ENCODE measurements at places on chromosomes 2 and 18.

DNA sequence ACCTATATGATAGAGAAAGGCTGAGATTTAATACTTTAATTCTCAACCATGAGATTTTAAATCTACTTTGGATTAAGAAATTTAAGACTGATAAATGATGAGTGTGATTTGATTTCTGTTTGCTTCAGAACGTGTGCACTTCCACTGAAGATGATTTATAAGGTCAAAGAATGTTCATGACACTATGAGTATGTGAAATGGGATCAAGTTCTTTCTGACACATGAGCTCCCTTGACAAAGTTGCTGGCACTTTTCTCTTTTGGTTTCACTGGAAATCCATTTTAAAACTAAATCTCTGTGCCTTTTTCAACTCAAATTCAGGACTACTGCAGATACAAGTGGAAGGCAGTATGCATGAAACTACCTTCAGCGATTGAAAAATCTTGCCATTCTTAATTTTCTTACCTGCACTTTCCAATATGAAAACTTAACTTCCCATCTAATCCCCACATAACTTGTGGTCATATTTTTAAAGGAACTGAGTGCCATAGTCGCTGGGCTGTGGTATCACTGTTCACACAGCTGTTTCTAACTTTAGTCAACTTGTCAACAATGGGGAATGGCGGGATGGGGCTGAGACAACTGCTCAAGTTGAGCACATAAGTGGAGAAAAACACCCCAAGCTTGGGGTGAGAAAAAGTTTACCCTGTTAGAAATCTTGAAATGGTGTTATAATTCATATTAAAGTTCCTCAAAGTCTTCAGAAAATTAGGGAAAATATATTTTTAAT, 51.8 kb upstream of the TTN start:
- DNase-seq = no peak

DNA sequence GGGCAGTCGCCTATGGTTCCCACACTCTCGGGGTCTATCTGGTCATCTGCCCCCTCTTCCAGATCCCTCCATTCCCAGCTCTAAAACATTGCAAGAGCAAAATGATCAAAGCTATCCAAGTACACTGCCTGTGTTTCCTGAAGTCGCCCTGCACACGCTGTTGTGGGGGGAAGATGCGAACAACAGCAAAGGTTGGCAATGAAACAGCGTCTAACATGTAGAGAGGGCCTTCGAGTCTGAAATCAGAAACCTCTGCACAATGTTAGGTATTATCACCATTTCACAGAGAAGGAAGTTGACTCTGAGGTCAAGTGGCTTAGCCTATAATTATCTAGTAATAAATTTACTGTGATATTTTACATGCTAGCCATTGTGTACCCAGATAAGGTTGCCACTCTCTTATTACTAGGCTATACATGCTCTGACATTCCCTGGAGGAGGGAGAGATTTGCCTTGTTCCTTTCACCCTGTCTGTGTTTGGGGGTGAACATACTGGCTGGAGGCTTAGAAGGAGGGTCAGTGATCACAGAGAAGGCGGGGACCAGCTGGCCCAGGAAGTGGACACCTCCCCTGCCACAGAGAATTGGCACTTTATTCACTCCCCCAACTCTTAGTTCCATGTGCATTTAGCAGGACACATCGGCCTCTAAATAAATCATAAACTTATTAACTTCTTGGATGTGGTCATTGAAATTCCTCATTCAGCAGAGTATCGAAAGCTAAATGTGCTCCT, 36.8 kb downstream of the KCTD1 start:
- no peak for DNase-seq

- no peak for DNase-seq
Measured at GRCh38 chr2:75616933-75617332, 29.6 kb upstream of the MRPL19 start.

GRCh38 chr2:200578778-200579177, 7.0 kb upstream of the AOX1 start:
- no peak for DNase-seq

DNA sequence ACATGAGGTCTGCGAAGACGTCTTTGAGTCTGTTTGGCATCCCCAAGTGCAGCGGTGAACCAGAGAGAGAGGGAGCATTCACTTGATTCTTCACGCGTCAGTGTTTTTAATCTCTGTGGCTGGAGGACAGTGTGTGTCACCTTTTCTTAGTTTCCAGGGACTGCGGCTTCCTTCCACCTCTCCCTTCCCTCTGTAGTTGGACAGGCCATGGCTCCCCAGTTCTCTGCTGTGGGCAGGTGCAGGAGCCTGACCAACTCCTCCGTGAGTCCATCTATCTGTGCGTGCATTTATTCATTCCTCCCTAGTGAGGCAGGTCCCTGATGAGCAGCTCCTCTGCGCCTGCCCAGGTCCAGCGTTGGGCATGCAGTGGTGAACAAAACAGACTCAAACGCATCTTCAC, 42.9 kb downstream of the AGAP1 start:
- no peak for DNase-seq

DNA sequence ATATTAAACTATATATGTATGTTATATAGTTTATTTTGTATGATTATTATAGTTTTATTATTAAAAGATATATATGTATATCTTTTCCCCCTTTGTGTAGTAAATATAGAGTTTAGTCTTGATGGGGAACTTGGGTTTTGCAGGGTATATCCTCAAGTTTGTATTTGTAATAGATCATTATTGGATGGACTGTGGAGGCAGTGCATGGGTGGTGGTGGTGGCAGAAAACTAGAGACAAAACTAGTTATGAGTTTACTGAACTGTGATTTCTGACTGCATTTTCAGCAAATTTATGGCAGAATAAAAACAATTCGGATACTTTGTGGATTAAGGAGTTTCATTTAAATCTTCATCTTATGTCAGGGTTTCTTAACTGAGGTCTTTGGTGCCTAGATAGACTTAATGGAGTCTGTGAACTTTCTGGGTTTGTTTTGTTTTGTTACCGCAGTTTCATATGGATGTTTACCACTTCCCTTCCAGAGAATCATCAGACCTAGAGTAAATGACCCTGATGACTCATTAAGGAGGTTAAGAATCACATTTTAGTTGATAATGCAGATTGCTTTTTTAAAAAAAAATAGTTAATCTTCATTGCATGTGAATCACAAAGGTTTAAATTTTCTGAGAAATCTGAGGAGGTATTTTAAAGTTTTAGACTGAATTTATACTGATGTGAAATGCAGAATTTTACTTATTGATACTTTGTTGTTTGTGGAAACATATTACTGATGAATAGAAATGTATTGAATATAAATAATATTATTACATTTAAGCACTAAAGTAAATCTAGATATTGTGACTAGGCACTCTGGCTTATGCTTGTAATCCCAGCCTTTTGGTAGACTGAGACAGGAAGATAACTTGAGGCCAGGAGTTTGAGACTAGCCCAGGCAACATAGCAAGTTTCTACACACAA, 14.5 kb downstream of the EPC2 start:
- DNase-seq = no peak

DNA sequence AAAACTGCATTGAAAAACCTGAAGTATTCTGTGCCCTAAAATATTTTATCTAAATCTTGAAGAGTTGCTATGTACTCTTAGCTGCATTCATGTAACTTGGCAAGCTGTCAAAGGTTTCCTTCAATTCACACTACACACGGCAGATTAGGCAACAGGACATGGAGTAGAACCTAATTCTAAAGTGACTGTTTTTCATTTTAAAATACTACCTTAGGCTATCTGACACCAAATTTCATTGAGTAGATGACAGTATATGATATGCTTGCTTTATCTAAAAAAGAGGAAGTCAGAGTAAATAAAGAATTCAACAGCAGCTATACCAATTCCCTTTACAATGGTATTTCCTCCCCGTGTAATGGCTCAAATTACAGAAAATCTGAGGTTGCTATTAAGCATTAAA, 45.4 kb downstream of the EXOC6B start:
- DNase-seq = no peak

- DNase-seq = no peak
Measured at GRCh38 chr2:127121353-127121752, 14.4 kb upstream of the BIN1 start.

GRCh38 chr2:220932041-220932440, 640.1 kb downstream of the EPHA4 start:
- DNase-seq = no peak

- DNase-seq = no peak
Measured at GRCh38 chr2:36413218-36413617, 57.6 kb downstream of the CRIM1 start.

DNA sequence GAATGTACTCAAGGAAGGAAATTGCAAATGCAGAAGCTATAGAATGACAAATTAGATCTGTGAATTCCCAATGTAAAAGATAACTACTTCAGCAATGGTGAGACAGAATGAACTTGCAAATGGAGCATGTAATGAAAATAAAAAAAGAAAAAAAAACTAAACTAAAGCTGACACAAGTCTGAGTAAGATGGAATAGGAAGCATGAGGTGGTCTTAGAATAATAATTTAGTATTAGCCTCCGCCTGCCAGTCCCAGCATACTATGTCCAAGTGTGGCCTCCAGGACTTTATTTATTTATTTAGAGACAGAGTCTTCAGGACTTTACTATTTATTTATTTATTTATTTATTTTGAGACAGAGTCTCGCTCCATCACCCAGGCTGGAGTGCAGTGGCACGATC, 37.4 kb upstream of the SLC39A10 start:
- DNase-seq = no peak
